H9 (cell line): ENCODE measurements at places on chromosomes 1 and 21. TPM values are rescaled to one million over a fixed set of nuclear protein-coding genes. Genes with fewer than 3 reads are reported as not detected.

The SF3B4 gene
- 123 and 127 TPM in 2 replicates for total RNA-seq

The UTP11 gene
- total RNA-seq = 52.4 and 63.1 TPM in 2 replicates

The CD1D gene
- 0.98 and 1.3 TPM in 2 replicates for total RNA-seq

The MMEL1 gene
- total RNA-seq = 0.42 and 0.59 TPM in 2 replicates

The GPR153 gene
- total RNA-seq = 8.9 and 9.6 TPM in 2 replicates

The MUL1 gene
- 25.5 and 27.1 TPM in 2 replicates for total RNA-seq

The ETNK2 gene
- 17.6 and 18.6 TPM in 2 replicates for total RNA-seq

DNA sequence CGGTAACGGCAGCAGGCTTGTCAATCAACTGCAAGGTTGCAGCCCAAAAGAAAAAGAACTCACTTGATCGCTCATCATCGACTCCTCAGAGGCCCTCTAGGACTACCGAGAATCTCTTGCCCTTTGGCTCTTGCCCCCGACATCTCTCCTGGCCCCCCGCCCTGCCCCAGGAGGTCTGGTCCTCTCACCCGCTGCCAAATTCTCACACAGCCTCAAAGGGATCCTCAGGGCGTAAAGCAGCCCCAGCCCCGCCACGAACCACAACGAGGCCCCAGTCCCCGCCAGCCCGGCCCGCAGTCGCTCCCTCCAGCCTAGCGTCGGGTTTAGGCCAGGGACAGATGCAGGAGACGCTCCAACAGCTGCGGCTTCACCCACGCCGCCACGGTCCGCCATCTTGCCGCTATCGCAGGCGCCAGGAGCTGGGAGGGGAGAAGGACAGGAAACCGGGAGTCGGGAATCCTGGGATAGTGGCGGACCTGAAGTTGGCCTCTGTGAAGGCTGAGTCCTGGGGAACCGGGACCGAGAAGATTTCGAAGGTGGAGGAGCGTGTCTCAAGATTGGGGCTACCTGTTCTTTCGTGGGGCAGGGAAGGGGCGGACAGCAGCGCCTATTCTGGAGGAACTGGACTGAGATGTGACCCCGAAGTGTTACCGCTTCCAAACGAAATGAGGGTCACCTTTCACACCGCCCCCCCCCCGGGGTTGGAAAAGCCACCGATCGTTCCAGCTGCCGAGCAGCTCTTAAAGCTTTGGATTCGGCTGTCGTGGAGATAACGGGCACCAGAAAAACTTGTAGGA, at the start of gene ST7L:
Gene ST7L (minus strand): TSS at position 421 of the 797 bp plus-strand sequence. CDS start 28 bp downstream, at position 393.
- peaks cover 11% of the 10 kb centered on the region for H3K36me3 ChIP-seq
- no peaks in the 10 kb centered on the region for H3K27me3 ChIP-seq
- no peaks in the 10 kb centered on the region for H3K4me1 ChIP-seq
- DNase-seq = peak; percentile 69

DNA sequence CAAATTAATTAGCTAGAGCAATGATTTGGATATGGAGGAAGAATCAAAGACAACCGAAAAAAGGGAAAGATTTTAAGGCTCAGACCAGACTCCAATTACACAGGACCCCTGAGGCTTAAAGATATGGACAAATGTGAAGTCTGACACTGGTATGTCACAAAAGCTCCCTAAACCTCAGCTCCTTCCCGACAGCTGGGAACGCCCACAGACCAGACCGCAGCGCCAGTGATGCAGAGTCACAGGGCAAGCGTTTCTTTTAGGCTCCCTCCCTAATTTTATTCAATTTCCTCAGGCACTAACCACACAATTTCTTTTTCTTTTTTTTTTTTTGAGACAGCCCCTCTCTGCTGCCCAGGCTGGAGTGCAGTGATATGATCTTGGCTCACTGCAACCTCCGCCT, 40.2 kb downstream of the NID1 start:
- DNase-seq = no peak
- H3K27ac ChIP-seq = no peak overlapping the region

- peaks cover 23% of the 10 kb centered on the region for H3K36me3 ChIP-seq
- H3K4me3 ChIP-seq = no peak overlapping the region
- no peaks in the 10 kb centered on the region for H3K4me1 ChIP-seq
- H3K27me3 ChIP-seq = no peaks in the 10 kb centered on the region
- DNase-seq = no peak
Observed at GRCh38 chr1:52157582-52157981, 15.7 kb downstream of the ZFYVE9 start.

DNA sequence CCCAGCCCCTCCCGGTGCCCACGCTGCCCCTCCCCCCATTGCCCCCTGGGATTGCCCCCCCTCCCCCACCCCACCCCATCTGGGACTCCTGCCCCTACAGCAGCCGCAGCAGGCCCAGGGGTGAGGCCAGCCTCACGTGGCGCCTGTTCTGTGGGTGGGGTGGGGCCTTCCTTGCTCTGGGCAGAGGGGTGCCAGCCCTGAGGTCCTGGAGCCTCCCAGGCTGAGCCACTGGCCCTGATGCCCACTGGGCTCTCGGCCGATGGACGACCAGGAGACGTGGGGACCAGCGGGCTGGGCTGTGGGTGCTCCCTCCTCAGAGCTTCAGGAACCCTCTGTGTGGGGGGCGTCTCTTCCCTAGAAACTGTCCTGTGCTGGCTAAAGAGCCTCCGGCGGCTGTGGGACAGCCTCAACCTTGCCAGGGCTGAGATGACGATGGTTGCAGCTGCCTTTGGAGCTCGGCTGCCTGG, 5.8 kb upstream of the C1orf159 start:
- H3K4me3 ChIP-seq = no peak overlapping the region
- H3K27ac ChIP-seq = no peak overlapping the region
- no peaks in the 10 kb centered on the region for H3K4me1 ChIP-seq
- H3K27me3 ChIP-seq = peaks cover 3% of the 10 kb centered on the region; the same call in 1 of the 2 replicates
- no peaks in the 10 kb centered on the region; the same call in 2 of the 3 replicates for H3K36me3 ChIP-seq

DNA sequence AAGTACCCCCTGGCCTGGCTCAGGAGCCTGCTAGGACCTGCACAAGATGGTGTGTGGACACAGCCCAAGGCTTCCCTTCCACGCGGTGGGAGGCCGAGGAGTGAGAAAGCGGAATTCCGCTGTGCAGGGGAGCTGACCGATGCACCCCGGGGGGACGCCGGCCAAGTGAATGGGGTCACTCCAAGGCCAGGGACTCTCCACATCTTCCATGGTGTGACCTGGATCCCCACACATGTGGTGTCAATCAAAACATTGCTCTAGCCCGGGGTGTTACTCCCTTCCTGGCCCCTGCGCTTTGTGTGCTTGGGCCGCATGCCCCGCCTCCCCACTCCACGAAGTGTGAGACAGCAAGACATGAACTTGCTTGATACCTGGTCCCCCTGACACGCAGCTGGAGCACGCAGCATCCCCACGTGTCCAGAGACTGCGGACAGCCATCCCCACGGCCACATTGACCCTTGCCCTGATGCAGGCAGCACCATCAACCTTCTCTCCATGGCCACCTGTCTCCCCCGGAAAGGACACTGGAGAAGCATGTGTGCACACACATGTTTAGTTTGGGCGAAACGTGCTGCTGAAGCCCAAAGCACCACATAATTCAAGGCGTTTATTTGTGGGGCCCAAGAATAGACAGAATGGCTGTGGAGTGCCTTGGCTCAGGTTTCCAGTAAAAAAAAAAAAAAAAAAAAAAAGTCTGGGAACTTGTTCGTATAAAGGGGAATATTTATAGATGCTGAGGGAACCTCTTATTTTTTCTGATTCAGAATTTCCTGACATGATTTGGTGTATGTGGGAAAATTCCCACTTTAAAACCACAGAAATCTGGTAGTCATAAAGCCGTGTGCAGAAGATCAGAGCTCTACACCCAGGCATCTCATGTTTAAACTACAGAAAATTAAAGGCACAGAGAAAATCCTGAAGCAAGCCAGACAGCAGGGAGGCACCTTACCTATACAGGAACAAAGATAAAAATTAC, 171.7 kb downstream of the HUNK start:
- no peak overlapping the region for H3K27ac ChIP-seq
- DNase-seq = no peak
- H3K4me1 ChIP-seq = no peaks in the 10 kb centered on the region
- H3K27me3 ChIP-seq = no peaks in the 10 kb centered on the region
- H3K4me3 ChIP-seq = no peak overlapping the region

- peak overlapping the region; percentile 47 for H3K4me3 ChIP-seq
- H3K27me3 ChIP-seq = no peaks in the 10 kb centered on the region
- H3K27ac ChIP-seq = no peak overlapping the region
- no peaks in the 10 kb centered on the region for H3K36me3 ChIP-seq
- DNase-seq = no peak
Observed at GRCh38 chr1:246066573-246066972, 440.5 kb downstream of the SMYD3 start.

- H3K36me3 ChIP-seq = no peaks in the 10 kb centered on the region; the same call in 1 of the 2 replicates
- no peak for DNase-seq
- no peaks in the 10 kb centered on the region; the same call in 1 of the 2 replicates for H3K4me1 ChIP-seq
- H3K4me3 ChIP-seq = peak overlapping the region; percentile 49; the same call in 1 of the 3 replicates
- no peaks in the 10 kb centered on the region for H3K27me3 ChIP-seq
Observed at GRCh38 chr1:151621351-151621750, 9.5 kb downstream of the SNX27 start.

- no peaks in the 10 kb centered on the region for H3K27me3 ChIP-seq
- H3K36me3 ChIP-seq = no peaks in the 10 kb centered on the region
- no peak overlapping the region for H3K4me3 ChIP-seq
- DNase-seq = no peak
Observed at GRCh38 chr1:238119060-238119459, 228.3 kb upstream of the ZP4 start.
